ENCODE measurements at places on chromosomes 7 and 10.

- DNase-seq, result no peak
Measured at GRCh38 chr7:33421429-33421828, 292.1 kb downstream of the BBS9 start.

DNA sequence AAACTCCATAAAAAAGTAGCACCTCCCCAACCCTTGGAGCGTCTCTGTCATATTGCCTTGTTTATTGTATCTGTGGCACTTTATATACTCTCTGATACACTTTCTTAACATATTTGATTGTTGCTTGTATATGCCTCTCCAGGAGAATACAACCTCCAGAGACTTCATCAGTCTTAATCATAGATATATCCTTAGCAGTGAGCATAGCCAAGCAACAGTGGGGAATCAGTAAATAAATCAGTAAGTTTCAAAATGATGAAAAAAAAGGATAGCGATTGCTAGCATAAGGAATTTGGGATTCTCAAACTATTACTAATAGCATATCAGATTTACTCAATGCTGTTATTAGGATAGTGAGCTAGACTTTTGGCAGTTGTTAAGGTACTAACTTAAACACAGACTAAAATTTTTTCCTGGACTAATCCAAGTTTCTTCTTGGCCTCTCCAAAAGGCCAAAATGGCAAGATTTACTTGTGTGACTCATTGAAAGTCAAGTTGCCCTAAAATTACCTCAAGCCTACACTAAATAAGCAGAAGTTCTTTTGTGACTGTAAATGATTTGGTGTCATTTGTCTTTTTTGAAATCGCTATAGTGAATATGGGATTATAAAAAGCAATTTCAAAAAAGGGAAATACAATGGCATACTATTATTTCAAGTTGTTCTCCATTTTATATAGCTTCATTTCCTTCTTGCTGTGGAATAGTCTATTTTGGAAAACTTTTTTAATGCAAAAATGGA, 177.9 kb downstream of the CHN2 start:
- no peak for DNase-seq

GRCh38 chr7:20217193-20217948, at the start of gene MACC1:
MACC1 (minus strand) TSS chr7:20217384; CDS start chr7:20161862, 55,522 bp downstream.
- DNase-seq, result no peak

- no peak for DNase-seq
Measured at GRCh38 chr10:98235846-98236245, 32.1 kb downstream of the LOXL4 start.

- DNase-seq, result no peak
Measured at GRCh38 chr10:1643908-1644179, 93.5 kb downstream of the ADARB2 start.

DNA sequence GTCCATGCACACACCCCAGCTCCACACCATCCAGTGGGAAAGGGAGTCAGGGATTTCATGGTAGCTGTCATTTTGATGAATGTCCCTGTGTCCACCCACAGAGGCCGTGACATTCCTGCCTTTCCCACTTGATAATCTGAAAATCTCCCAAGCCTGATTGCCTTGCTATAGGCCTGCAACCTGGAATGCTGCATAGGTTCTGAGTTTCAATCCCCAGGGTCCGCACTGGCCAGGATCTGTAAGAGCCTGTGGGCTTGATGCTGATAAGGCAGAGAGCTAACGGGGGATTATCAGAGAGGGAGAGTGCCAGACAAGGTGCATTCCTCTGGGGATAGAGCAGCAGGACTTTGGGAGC, 57.5 kb downstream of the RBM20 start:
- no peak for DNase-seq

GRCh38 chr10:100729862-100730724, 15.3 kb upstream of the PAX2 start:
- no peak for DNase-seq

DNA sequence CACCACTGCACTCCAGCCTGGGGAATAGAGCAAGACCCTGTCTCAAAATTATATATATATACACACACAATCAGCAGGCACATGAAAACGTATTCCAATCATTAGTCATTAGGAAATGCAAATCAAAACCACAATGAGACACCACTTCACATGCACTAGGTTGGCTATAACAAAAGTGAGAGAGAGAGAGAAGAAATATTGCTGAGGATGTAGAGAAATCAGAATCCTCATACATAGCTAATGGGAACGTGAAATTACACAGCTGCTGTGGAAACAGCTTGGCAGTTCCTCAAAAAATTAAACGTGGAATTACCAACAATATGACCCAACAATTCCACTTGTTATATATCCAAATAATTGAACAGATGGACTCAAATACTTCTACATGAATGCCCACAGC, 43.3 kb upstream of the CNNM1 start:
- no peak for DNase-seq

DNA sequence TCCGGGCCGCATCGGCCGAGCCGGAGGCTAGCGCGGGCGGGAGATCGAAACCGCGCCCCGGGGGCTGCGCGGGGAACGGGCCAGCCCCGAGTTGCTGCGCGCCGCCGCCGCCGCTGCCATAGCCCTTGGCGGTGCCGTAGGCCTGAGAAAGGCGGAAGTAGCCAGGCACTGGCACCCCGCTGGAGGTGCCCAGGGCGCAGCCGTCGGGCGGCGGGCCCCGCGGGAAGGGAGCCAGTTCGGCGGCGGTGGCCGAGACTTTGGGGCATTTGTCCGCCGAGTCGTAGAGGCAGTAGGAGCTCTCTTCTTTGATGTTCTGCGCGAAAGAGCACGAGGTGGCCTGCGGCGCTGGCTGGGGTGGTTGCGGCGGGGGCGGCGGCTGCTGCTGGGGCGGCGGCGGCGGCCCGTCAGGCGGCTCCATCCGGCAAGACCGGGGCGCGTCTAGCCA, 587 bp downstream of the HOXA10 start:
- no peak for DNase-seq

DNA sequence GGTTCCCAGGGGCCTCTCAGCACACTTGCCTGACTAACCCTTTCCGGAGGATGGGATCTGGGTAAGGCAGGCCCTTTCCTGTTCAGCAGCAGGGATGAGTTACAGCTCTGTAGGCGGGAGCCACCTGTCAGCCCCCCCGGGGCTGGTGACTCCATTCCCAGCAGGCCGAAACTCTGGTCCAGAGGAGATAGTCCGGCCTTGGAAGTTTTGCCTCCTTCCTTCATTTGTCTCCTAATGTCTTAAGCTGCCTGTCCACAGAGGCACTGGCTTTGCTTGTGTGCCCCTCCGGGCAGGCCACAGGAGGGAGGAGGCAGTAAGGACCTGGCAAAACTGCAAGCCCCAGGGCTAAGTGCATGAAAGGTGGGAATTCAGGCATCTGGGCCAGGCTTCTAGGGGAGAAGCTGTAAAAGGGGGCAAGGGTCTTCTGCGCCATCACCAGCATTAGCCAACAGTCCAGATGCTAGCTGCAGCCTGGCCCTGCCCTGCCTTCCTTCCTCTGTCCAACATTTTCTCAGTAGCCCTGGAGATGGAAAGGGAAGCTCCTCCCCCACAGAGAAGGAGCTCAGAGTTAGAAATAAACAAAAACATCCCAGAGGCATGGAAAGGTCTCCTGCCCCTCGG, 1.2 kb downstream of the ADIRF start:
- no peak for DNase-seq

DNA sequence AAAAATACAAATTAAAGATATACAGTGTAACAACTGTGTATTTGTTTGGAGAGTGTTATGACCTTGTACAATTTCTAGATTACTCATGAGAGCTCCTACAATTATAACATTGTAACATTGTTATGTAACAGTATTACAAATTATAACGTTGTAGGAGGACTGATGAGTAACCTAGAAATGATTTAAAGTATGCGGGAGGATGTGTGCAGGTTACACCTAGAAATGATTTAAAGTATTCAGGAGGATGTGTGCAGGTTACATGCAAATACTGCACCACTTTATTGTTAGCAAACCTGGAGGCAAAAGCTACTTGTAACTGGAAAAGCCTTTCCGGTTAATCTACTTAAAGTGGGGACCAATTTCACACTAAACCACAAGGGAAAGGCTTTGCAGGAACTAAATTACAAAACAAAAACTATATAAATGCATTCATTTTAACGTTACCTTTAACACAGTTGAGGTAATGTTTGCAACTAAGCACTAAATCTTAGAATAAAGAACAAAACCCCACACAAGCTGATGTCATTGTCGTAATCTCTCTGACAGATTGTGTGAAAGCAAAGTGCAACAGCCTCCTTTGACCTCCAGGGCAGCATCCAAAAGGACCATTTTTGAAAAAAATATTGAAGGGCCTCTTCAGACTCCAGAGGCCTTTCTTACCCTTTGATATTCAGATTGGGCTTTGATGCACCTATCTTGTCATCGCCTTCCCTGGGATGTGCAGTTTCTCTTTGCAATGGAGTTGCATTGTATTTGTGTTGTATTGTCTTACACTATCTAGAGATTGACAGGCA, 522.1 kb upstream of the FOXK1 start:
- DNase-seq, result no peak

GRCh38 chr7:134692344-134692705, 45.7 kb downstream of the BPGM start:
- no peak for DNase-seq

DNA sequence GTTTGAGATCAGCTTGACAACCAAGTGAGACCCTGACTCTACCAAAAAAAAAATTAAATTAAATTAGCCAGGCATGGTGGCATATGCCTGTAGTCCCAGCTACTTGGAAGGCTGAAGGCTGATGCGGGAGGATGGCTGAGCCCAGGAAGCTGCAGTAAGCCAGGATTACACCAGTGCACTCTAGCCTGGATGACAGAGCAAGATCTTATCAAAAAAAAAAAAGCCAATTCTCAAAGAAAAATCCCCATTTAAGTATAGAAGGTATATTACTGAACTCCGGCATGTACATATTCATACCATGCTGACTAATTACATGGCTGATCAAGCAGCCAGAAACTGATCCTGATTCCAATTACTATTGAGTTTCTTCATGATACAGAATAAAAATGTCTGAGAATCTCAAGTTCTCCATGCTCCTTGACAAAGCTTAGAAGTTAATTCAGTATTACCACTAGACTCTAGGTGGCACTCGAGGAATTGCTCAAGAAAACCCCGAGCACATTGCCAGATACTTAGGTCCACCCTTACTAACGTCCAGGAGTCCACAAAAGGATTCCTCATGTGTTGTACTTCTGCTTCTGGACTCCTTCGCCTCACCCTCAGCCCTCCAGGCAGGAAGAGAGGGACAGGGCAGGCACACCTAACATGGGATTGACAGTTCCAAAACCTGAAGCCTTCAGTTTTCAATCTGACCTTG, 148.9 kb downstream of the PARD3 start:
- no peak for DNase-seq

- no peak for DNase-seq
Measured at GRCh38 chr10:75753621-75754020, 322.2 kb downstream of the LRMDA start.

- no peak for DNase-seq
Measured at GRCh38 chr10:3270577-3271316, 98.2 kb upstream of the PITRM1 start.

- no peak for DNase-seq
Measured at GRCh38 chr7:118041251-118041878, 142.6 kb upstream of the LSM8 start.

GRCh38 chr7:674454-675410, 51.8 kb upstream of the DNAAF5 start:
- no peak for DNase-seq

Data from stimulated activated CD8-positive, alpha-beta memory T cell treated with anti-CD3 and anti-CD28 coated beads, Interleukin-15, amount 100 ng/mL, for 4 hours (primary cell).